ENCODE measurements at places on chromosomes 3 and 15.

- DNase-seq: no peak
These were observed 105.4 kb downstream of the LINGO1 start for GRCh38 chr15:77527164-77527778.

GRCh38 chr3:185661772-185662171 is 75.7 kb downstream of the SENP2 start:
- no peak for DNase-seq

DNA sequence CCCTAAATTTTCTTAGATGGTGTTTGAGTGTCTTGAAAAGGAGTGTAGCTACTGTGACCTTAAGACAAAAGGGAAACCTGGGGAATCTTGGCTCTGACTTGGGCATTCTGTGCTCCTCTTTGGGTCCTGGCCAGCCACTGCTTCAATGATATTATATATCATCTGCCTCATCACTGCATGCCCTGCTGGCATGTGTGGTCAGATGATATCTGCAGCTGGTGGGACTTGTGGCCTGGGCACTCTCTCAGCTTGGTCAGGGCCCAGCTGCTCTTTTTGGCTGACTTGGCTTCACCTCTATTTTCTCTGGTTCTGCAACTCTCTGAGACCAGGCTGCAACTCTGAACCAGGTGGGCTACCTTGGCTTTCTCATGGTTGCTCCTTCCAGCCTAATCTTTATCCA is 446.1 kb upstream of the RARB start:
- DNase-seq: no peak

GRCh38 chr3:53899750-53900149 is 8.1 kb upstream of the SELENOK start:
- DNase-seq: no peak

DNA sequence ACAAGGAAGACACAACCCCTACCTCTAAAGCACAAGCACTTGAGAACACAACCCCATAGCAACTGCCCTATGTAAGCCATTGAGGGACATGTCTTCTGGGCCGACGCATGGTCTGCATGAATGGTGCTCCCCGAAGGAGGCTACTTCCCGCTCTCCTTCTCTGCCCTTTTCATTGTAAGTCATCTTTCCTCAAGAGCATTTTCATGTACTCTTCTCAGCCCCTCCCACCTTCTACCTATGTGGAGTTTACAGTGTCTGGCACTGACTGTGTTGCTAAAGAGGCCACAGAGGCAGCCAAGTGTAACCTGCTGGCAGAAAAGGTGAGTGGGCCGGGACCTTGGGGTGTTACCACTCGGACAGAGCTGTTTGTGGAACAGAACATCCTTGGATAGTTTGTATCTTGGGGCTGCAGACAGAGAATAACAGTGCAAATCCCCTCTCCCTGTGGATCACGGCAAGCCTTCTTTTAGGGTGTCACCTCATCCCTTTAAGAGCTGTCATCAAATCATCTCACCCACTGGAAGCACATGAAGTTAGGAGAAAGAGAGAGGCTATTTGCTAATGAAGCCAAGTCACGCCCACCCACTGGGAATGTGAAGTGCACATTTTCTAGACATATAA is 5.6 kb downstream of the AHSG start:
- DNase-seq: no peak

DNA sequence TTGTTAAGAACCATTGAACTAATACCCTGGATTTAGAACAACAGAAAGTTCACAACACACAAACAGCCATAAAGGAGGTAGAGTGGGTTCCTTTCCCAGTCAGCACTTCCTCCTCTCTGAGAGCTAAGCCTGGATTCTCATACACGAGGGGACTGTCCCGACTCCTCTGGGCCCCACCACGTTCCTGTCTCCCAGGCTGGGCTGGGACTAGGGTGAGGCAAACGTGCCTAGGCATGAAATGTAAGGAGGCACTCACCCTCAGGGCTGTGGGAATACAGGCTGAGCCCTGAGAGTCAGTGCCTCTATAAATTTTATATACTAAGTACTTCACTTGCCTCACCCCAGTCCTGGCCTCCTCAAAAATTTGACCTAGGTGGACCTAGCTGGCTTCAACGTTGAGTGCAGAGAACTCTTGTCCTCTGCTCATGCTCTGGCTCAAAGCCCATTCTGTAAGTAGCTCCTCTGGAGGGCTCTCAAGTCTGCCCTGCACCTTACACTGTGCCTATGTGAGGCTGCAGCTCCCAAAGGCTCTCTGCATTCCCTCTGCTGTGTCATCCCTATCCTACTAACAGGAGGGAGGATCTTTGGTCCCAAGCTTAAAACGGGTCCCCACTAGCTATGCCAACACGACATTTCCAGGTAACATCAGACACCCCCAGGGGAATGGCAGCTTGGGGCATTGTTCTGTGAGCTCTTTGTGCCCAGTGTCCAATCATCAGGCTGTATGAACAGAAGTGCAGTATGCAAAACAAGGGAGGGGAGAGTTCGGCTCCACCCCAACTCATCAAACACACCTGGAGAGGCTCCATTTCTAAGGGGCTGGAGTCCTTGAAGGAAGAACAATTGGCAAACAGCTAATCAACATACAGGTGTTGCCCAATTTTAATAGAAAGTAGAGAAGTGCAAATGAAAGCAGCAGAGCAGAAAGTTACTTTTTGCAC is 233.2 kb downstream of the RPLP1 start:
- DNase-seq: no peak

GRCh38 chr3:45033791-45034190 is 7.7 kb downstream of the CLEC3B start:
- no peak for DNase-seq

DNA sequence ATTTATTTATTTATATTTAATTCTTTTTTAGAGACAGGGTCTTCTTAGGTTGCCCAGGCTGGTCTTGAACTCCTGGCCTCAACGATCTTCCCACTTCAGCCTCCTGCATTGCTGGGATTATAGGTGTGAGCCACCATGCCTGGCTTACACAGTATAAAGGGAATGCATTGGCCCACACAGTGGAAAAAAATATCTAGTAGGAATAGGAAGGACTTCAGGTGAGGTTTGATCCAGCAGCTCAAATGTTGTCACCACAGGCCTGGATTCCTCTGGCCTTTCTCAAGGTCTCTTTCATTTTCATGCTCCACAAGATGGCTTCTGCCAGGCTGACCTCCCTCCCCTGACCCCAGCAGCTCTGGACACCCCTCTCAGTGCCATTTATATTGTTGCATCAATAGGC is 2.1 kb upstream of the SPTBN5 start:
- DNase-seq: no peak

- DNase-seq: no peak
These were observed 46.3 kb downstream of the LIMD1 start for GRCh38 chr3:45640724-45641361.

GRCh38 chr3:148147903-148148302 is 549.8 kb upstream of the AGTR1 start:
- DNase-seq: no peak

DNA sequence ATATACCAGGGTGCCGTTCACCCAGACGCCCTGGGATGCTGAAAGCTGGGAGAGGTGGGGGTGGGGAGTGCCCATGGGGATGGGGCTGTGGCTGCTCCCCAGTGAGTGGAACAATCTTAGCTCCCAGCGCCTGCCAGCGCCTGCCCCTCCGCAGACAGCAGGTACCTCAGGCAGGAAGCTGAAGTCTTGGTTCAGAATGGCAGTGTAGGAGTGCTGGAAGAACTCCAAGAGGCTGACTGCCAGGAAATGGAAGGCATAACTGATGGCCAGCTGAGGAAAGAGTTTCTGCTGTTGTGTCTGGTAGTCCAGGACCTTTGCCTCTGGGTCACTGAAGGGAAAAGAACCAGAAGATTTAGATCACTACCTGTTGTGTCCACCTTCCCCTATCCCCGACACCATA is 8.4 kb downstream of the ACOX2 start:
- DNase-seq: no peak

- DNase-seq: no peak
These were observed 133.9 kb upstream of the LRRFIP2 start for GRCh38 chr3:37308247-37308646.

DNA sequence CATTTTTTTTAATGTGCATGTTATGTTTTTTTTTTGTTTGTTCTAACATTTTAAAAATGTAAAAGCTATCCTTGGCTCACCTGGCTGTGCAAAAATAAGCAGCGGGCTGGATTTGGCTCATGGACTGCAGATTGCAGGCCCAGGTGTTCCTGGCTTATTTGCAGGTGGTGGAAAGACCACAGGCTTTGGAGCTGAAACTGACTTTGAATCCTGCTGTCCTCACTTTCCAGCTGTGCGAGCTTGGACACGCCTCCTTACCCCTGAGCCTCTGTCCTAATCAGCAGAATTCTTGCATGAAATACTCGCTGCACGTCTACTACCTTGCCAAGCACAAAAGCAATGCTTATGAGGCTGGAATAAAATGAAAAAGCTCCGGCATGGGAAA is 188.7 kb upstream of the TPM1 start:
- no peak for DNase-seq

DNA sequence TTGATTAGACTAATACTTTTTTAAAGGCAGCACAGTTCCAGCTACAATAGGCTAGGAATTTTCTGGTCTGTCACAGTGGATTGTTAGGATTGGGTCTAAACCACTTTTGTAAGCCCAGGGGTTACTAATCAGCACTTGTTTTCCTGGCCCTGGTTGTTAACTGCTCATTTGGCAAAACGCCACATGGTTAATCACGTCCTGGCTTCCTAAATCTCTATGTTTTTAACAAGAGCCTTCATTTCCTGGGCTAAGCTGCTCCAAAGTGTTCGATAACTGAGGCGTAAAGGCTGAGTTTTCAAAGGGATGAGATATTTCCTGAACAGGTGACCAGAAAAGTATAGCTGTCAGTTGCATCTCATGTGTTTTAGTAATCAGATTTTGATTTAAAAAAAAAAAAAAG is 38.9 kb upstream of the CLRN1 start:
- no peak for DNase-seq

DNA sequence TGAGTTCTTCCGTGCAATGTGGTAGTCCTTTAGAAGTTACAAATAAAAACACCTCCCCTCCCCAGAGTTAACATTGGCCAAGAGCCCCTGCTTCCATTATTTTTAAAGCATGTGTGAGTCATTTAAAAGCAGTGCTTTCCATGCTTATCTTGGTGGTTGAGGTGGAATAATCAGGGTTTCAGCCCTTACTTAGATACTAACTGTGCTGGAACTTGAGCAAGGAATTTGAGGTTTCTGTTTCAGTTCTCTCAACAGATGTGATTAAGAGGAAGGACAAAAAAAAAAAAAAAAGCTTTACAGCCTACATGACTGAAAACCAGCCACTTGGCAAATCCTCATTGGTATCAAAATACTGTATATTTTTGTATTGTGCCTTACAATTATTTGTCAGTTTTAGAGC is 64.5 kb downstream of the CGNL1 start:
- no peak for DNase-seq

GRCh38 chr15:45179221-45179985 is 8.4 kb downstream of the SHF start:
- peak; percentile 16 for DNase-seq

DNA sequence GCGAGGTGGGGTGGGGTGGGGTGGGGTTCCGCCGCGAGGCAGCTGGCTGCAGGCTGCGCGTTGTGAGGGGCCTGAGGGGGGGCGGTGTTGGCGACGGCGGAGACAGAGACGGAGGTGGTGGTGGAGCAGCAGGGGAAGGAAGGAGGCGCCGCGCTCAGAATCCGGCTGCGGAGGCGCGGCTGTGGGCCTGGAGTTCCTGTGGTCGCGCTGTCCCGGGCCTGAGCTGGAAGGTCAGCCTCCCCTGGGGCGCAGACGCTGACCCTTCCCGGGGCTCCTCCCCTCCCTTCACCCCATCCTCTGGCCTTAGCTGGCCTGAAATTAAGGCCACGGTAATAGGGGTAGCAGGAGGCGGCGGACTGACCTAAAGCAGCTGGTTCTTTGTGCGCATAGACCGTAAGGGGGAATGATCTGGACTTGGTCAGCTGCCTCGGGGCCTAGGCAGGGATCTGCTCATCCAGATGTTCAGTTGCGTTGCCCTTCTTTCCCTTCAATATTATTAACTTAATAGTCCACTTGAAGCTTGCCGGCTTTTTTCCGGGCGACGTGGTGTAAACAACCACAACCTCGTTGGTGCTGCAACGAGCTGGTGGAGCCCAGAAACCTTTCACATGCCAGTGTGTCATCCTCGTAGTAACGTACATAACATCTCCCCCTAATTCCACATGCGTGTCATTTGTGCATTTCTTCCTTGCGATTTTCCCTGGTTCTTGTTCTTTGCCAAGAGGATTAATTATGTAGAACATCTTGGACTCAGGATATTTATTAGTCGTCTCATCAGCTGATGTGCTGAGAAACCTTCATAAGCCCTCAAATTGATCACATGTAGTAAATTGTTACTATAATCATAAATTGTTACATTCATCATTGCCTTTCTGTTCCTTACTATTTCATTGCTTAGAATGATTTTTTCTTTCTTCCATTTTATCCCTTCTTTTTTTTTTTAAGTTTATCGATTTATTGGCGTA is 626 bp downstream of the SEC62 start:
- no peak for DNase-seq

- DNase-seq: no peak
These were observed 16.6 kb downstream of the MASP1 start for GRCh38 chr3:187274977-187275338.

All from activated T-helper 1 cell treated with anti-CD3 and anti-CD28 coated beads, Interleukin-12 subunit alpha, Interleukin-12 subunit beta, Interleukin-2, Interleukin-4 antibody, amounts not matched to agents 30 ng/mL and 10 ng/mL and 1 ng/mL, durations not matched to agents 14 hours and 24 hours and 36 hours (primary cell).